ENCODE measurements at places on chromosomes 6 and 20.

GRCh38 chr6:34027445-34027936, 118.4 kb downstream of the GRM4 start:
- peak; percentile 61 for DNase-seq

GRCh38 chr6:162099685-162100084, 627.9 kb downstream of the PRKN start:
- DNase-seq, result peak; percentile 61

DNA sequence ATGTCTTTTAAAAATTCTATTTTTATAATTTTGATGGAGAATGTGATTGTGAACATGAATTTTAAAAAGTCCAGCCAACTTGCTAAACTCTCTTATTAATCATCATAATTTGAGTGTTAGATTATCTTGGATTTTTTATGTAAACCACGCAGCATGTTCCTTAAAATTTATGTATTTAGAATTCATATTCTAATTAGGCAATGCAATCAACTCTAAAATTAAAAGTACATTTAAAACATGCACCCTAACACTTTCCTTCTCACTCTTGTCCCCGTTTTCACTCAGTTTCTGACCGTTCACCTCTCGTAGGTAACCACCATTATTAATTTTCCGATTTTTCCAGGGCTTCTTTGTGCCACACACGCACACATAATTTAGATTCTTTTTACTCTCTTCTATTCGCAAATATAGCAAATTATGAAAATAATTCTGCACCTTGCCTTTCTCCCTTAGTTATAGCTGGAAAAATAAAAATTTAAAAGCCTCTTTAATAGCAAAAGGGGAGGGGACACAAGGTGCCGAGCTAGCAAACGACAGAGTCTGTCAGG, 329 bp upstream of the ZKSCAN3 start:
- DNase-seq, result no peak

GRCh38 chr6:97586344-97586743, 303.3 kb upstream of the MMS22L start:
- peak; percentile 36 for DNase-seq

GRCh38 chr6:11601776-11602605, 64.4 kb downstream of the TMEM170B start:
- DNase-seq, result no peak
